Breast epithelium (tissue), 4 donors: ENCODE measurements at places on chromosomes 2 and 18. TPM values are rescaled to one million over a fixed set of nuclear protein-coding genes. Genes with fewer than 3 reads are reported as not detected.
A peak's percentile ranks its signal among the peaks of the same experiment; 100 is the strongest.

The C2orf15 gene
- total RNA-seq: 4.8 TPM

The CXCR2 gene
- not detected for total RNA-seq

The ZNF516 gene
- 12.0 TPM for total RNA-seq

The IFIH1 gene
- total RNA-seq: 9.6 TPM

The NEU2 gene
- not detected for total RNA-seq

DNA sequence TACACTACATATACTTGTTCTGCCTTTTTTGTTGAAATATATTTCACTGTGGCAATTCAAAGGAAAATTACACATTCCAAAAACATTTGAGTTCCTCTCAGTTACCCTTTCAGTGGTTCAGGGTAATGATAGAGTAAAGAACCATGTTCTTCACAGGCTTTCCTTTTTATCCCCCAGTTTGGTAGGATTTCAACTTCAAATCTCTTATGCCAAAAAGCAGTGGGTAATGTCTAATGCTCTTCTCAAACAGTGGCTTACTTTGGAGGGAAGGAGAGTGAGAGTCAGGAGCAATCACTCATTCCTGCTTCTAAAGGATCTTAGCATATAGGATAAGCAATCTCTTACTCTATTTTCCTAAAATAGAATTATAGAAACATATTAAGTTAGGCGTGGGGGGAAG lies 290.6 kb downstream of the ZEB2 start:
- no peak for DNase-seq

GRCh38 chr2:197285361-197285760 lies 25.2 kb downstream of the ANKRD44 start:
- no peak for DNase-seq

DNA sequence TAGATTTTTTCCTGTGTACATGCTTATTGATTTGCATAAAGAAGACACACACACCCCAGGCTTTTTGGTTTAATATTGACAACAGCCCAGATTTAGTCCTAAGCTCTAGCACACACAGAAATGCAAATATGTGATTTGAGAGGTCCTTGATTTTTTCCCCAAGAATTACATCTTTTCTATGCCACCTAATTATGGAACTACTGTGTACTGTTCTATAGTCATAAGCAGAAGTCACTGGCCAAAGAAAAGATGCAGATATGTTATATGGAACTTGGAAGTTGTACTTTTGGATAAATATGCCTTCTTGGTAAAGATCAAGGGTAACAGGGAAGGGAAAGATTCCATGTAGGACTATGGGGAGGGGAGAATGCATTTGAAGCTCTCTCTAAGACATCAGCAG lies 105.6 kb downstream of the SETBP1 start:
- no peak for DNase-seq

- no peak for DNase-seq
Measured at GRCh38 chr2:127054604-127054930, 52.4 kb downstream of the BIN1 start.

GRCh38 chr2:158664987-158665386 lies 130.1 kb upstream of the DAPL1 start:
- DNase-seq: no peak

GRCh38 chr2:71457123-71457915 lies 4.0 kb downstream of the DYSF start:
- DNase-seq: no peak

GRCh38 chr2:209368914-209369313 lies 54.9 kb upstream of the MAP2 start:
- DNase-seq: peak; percentile 65

GRCh38 chr18:28153485-28154065 lies 23.4 kb downstream of the CDH2 start:
- DNase-seq: no peak

GRCh38 chr2:144240656-144241339 lies 279.1 kb downstream of the ZEB2 start:
- DNase-seq: no peak

GRCh38 chr2:219174801-219175200 lies 1.9 kb downstream of the CNPPD1 start:
- no peak for DNase-seq

DNA sequence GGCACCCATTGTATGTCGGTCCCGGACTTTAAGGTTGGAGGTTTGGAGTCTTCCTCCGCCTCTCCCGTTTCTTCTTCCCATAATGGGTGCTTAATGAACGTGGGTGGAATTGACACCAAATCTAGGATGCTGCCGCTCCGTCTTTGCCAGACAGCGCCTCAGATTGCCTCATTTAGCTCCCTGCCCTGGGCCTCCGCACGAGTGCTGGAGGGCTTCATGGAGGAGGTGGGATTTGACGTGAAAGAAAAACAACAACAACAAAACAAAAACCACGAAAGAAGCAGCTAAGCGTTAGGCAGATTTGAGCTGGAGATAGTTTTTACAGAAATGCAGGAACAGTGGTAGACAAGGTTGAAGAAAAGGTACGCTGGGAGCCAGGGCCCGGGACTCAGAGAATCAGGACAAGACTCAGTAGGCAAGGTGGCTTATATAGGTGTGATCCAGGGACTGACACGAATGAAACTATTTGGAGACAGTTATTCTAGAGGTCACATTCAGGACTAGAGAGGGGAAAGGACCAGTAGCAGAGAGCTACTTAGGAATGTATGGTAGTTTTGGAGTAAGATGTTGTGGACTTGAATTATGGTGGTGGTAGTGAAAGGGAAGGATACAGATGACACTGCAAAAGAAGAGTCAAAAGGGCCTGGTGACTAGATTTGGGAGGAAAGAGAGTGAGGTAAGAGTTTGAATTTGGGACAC lies 605 bp downstream of the ZNF2 start:
- DNase-seq: no peak

- no peak for DNase-seq
Measured at GRCh38 chr2:3768960-3769765, 65.8 kb downstream of the DCDC2C start.

DNA sequence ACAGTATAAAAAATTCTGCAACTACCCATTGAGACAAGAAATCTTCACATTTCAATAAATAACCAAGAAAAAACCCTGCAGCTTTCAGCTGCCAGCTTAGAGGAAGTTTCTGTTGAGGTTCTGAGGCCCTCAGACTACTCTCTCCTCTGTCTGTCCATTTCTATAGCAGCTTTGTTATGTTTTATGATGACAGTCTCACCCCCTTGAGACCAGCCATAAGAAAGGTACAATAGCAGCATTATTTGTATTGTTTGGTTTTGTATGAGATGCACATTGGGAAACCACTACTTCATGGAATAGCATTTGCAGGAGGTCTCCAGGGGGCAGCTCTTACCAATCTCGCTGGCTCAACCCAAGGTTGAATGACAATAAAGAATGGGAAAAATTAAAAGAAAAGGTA lies 334.6 kb upstream of the VRK2 start:
- DNase-seq: no peak

- DNase-seq: no peak
Measured at GRCh38 chr2:190417045-190417842, 9.1 kb downstream of the MFSD6 start.

GRCh38 chr2:107263628-107264027 lies 377.7 kb upstream of the ST6GAL2 start:
- no peak for DNase-seq

DNA sequence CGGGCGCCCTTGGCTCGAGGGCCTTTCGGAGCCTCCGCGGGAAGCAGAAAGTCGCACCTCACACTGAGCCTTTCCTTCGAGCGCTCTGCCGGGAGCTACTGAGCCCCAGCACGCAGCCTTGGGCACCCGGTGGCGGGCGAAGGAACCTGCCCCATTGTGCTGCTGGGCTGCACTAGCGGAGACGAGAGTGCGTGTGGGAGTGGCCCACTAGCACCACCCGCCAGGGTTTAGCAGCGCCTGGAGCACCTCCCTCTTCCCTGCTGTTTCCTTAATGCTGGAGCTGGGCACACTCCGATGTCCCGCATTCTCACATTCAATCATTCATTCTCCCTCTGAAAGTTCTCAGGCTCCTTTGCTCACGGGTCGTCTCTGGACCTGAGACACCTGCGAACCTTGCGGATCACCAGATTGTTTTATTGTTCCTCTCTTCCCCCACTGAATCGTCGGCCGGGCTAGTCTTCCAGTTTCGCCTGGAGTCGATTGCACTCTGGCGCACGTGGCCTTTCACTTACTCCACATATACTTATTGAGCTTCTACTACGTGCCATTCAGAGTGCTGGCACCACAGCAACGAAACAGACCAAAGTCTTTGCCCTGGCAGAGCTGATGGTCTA lies 8.5 kb upstream of the PAX3 start:
- no peak for DNase-seq

GRCh38 chr2:144496977-144497598 lies 22.8 kb downstream of the ZEB2 start:
- DNase-seq: no peak

DNA sequence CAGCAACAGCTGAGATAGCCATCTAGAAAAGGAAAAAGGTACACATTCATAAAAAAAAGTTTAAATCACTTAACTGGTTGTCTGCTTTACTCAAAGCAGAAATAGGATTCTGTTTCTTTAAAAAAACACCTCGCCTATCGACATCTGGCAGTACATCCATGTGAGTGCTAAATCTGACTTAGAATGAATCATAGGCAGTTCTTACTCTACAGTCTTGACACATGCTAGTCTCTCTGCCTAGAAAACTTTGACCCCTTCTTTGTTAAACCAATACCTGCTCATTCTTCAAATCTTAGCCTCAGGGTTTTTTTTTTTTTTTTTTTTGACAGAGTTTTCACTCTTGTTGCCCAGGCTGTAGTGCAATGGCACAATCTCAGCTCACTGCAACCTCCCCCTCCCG lies 37.1 kb upstream of the GPR75 start:
- DNase-seq: no peak

DNA sequence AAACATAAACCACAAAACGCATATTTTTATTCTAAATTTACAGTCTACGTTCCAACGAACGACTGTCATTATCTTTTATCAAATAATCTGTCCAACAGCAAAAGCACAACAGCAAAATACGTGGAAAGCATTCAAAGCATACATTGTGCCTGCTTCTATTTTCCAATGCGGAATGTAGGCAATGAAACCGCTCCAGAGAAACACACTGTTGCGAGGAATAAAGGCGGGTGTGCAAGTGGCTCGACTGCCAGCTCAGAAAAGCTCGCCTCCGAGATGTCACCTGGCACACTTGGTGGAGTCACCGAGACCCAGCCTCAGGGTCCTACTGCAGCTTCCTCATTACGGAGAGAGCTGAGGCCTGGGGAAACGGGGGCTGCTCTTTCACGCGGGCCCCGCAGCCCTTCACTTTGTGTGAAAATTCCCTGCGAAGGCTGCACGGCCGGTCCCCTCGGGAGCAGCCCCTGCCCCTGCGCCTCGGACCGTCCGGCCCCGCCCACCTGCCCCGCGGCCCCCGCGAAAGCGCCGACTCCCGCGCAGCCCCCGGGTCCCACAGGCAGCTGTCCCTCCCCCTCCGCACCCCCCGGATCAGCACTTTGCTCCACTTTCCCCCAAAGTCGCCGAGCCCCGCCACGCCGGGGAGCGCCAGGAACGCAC lies 752 bp downstream of the MGAT4A start:
- DNase-seq: peak; percentile 54
